ENCODE measurements at places on chromosomes 2 and 18.

DNA sequence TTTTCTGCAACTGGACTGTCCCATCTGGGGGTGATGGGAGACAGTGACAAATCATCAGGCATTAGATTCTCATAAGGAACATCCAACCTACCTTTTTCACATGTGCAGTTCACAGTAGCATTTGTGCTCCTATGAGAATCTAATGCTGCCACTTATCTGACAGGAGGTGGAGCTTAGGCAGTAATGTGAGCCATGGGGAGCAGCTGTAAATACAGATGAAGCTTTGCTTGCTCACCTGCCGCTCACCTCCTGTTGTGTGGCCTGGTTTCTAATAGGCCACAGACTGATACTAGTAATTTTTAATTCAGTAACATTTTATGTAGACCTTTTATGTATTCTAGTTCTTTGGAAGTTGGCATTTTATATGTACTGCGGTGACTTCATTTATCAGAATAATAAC, 180.1 kb upstream of the SPOPL start:
- no peak for DNase-seq

- DNase-seq = no peak
Observed at GRCh38 chr2:106257135-106257534, 63.0 kb upstream of the UXS1 start.

- DNase-seq = no peak
Observed at GRCh38 chr2:95062242-95063085, 37.0 kb downstream of the MAL start.

DNA sequence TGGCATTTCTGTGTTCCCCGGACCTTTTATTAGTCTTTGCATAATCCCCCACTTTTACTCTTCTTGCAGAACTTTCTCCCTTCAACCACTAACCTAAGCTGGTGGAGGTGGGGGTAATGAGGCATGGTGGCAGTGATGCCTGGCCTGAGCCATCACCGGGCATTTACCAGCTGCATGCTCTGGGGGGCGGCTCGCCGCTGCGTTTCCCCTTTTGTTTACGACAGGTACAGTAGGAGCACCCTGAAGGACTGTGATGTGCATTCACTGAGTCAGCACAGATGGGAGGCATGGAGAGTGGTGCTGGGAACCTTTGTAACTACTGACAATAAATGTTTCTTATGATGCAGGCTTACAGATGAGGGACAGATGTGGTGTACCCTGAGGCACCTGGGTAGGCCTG, 46.9 kb downstream of the PLEKHB2 start:
- DNase-seq = no peak

GRCh38 chr2:157443795-157444640, at the start of gene CYTIP:
Gene CYTIP, minus strand, starts transcription at chr2:157444089. Its CDS starts 69 bp downstream, at chr2:157444020.
- DNase-seq = peak; percentile 44

All from activated T-cell treated with anti-CD3 and anti-CD28 coated beads for 48 hours (primary cell).